HAP-1 (cell line): ENCODE measurements at places on chromosomes 4 and X.

- DNase-seq: no peak
These were observed 1068.2 kb downstream of the GLUD2 start for GRCh38 chrX:122115604-122116003.

GRCh38 chrX:136862546-136862945 is 18.0 kb downstream of the RBMX start:
- no peak for DNase-seq

DNA sequence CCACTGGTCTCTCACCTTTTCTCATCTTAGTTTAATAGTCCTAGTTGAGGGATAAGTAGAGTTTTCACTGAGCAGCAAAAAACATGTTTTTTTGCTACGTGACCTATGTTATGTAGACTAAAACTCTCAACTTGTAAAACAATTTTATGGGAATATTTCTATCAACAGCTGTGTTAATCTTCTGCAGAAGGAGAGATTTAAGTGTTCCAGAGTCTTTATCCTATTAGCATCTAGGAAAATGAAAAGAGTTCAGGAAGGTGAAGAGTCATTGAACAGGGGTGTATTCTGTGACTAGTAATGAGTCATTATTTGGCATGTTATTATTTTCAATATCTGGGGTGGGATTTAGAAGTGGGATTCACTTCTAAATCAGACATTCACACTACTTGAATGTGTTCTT is 41.9 kb downstream of the RRAGB start:
- no peak for DNase-seq

GRCh38 chrX:44456685-44457084 is 86.0 kb downstream of the FUNDC1 start:
- DNase-seq: no peak
